ENCODE measurements at places on chromosomes 7 and 10.

DNA sequence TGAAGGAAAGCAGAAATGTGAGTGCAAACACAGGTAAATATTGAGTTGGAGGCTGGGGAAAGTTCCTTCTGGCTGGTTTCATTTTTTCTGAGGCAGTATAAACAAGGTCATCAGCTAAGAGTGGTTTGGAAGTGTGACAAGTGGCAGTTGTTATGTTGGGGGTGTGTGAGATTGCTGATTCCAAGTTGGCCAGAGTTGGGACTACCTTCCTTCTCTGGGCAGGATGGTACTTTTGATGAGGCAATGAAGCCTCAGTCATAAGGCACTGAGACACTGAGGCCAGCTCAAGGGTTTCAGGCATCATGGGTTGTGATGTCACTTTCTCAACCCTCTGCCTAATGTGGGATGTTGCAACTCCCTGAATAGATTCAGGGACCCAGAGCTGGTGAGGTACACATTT is 8.2 kb upstream of the PTTG1IP2 start:
- H3K36me3 ChIP-seq = peaks cover 7% of the 10 kb centered on the region
- no peak overlapping the region for H3K27ac ChIP-seq
- DNase-seq = no peak
- H3K27me3 ChIP-seq = no peaks in the 10 kb centered on the region

GRCh38 chr7:117185124-117185523 is 137.7 kb downstream of the WNT2 start:
- no peaks in the 10 kb centered on the region for H3K4me1 ChIP-seq
- no peak for DNase-seq
- H3K27ac ChIP-seq = no peak overlapping the region
- H3K27me3 ChIP-seq = no peaks in the 10 kb centered on the region
- H3K4me3 ChIP-seq = no peak overlapping the region

- H3K4me3 ChIP-seq = no peak overlapping the region
- DNase-seq = no peak
- no peak overlapping the region for H3K27ac ChIP-seq
- H3K27me3 ChIP-seq = no peaks in the 10 kb centered on the region
- H3K36me3 ChIP-seq = no peaks in the 10 kb centered on the region
Measured at GRCh38 chr7:47818796-47819606, 129.3 kb downstream of the PKD1L1 start.

DNA sequence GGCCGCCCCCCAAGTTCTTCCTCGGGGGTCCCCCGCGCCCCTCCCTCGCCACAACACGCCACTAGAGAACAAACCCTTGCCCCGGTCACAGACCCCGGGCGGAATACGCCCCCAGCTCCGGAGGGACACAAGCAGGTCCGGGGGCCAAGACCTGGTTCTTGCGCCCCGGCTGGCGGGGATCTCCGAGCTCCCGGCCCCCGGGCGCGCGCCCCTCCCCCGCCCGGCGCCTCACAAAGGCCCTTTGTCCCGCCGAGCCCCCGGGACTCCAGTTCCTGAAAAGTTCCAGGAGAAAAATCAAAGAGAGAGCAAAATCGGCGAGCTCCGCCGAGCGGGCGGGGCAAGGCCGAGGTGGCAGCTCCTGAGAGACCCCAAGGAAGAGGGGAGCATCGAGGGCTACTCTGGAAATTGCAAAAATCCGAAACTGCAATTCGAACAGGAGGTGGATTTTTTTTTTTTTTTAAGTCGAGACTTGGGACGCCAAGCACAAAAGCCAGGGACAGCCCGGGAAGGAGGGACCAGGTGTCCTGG is 4.0 kb downstream of the TNRC18 start:
- no peaks in the 10 kb centered on the region for H3K36me3 ChIP-seq
- no peak overlapping the region for H3K27ac ChIP-seq
- peak; percentile 25 for DNase-seq
- peaks cover 33% of the 10 kb centered on the region for H3K4me1 ChIP-seq
- H3K27me3 ChIP-seq = peaks cover 33% of the 10 kb centered on the region
- peak overlapping the region; percentile 64 for H3K4me3 ChIP-seq

GRCh38 chr7:16504019-16504418 is 22.6 kb upstream of the LRRC72 start:
- no peak overlapping the region for H3K27ac ChIP-seq
- no peak overlapping the region for H3K4me3 ChIP-seq
- H3K27me3 ChIP-seq = peaks cover 2% of the 10 kb centered on the region
- H3K4me1 ChIP-seq = no peaks in the 10 kb centered on the region
- H3K36me3 ChIP-seq = no peaks in the 10 kb centered on the region
- DNase-seq = no peak

DNA sequence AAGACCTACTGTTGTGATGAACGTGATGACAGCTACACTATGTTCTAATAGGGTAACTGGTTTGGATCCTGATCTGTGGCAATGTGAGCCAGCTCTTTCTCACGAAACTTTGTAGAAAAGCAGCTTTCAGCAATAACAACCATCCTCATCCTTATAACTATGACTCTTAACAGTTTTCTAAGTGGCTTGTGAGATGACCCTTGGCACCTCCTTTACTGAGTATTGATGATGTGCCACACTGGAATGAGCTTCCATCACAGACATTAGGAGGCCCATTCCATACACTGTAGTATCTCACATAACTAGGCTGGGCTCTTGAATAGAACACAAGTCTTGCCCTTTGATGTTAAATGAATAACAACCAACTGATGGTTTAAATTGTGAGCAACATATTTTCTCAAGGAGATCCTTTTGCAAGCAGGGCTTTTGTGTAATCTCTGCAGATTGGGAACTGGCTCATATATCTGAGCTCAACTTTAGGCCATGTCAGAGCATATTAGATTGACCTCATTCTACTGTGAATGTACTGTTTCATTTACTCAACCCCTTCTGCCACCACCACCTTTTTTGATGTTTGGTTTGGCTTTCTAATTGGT is 46.4 kb downstream of the MYPN start:
- H3K36me3 ChIP-seq = no peaks in the 10 kb centered on the region
- no peak overlapping the region for H3K27ac ChIP-seq
- DNase-seq = no peak
- H3K4me3 ChIP-seq = no peak overlapping the region
- peaks cover 5% of the 10 kb centered on the region for H3K27me3 ChIP-seq

DNA sequence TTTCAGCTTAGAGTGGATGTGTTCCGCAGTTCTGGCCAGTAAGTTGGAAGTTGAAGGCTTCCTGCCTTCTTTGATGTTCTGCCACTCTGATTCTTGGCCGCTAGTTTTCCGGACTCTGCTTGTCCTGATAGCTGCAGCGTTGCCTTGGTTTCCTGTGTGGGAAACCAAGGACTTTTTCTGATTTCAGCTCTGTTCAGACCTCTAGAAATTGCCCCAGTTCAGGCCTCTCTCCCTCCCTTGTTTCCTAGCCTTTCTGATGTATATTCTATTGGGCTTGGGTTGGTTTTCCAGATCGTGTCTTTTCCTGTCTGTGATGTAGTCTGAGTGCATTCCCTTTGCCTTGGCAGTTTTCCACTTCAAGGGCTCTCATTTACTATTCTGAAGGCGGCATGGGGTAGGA is 318.7 kb downstream of the BBS9 start:
- H3K27ac ChIP-seq = no peak overlapping the region
- no peak for DNase-seq
- no peak overlapping the region for H3K4me3 ChIP-seq

- H3K27me3 ChIP-seq = peaks cover 5% of the 10 kb centered on the region
- H3K4me1 ChIP-seq = no peaks in the 10 kb centered on the region
- H3K27ac ChIP-seq = no peak overlapping the region
- no peaks in the 10 kb centered on the region for H3K36me3 ChIP-seq
- H3K4me3 ChIP-seq = no peak overlapping the region
- DNase-seq = no peak
Measured at GRCh38 chr10:86950349-86950748, 7.1 kb downstream of the MMRN2 start.

DNA sequence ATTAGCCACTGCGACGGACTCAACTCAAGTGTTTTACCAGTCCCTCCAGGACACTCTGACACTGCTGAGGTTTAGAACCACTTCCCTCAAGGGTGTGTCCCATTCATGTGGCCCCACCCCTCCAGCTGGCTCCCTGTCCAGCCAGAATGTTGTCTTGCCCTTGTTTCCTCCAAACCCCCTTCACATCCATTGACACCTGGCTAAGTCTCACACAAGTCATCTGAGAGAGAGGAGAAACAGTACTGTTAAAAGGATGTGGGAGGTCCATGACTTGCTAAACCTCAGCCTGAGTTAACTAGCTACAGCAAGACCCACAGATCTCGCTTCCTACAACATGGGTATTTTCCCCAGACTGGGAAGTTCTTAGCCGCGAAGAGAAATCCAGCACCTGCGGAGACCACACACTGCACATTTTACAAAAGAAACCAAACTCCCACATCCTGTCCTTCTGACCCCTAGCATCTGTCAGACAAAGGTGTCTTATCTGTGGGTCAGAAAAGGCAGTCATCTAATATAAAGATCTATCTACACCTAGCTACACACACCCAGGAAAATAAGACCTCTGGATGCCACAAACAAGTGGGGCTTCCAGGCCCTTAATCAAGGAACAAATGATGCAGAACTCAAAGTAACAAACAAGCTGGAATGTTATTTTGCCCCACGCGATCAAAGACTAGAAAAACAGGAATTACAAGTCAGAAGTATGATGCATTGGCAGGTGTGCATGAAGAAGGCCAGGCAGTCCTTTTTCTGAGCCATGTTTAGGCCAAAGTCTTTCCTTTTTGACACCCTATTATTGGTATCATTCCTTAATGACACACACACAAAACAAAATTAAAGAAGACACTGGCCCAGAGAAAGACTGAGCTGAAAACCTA is 13.9 kb downstream of the OSBPL3 start:
- H3K4me3 ChIP-seq = peak overlapping the region; percentile 42
- DNase-seq = no peak
- peaks cover 74% of the 10 kb centered on the region for H3K4me1 ChIP-seq

DNA sequence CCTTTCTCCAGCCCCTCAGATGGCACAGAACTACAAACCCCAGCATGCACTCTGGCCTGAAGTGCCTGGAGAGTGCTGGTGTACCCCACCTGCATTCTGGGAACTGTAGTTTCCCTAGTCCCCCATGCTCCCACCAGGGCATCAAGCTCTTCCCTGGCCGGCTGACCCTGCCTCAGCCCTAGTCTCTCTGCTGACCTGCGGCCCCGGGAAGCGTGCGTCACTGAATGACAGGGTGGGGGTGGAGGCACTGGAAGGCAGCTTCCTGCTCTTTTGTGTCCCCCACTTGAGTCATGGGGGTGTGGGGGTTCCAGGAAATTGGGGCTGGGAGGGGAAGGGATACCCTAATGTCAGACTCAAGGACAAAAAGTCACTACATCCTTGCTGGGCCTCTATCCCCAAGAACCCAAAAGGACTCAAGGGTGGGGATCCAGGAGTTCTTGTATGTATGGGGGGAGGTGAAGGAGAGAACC is 2.1 kb downstream of the NOS3 start:
- H3K27ac ChIP-seq = no peak overlapping the region
- DNase-seq = no peak
- H3K4me3 ChIP-seq = no peak overlapping the region
- H3K27me3 ChIP-seq = peaks cover 40% of the 10 kb centered on the region
- no peaks in the 10 kb centered on the region for H3K36me3 ChIP-seq

GRCh38 chr7:22854158-22855048 is 31.8 kb upstream of the TOMM7 start:
- peak; percentile 84 for DNase-seq
- H3K36me3 ChIP-seq = peaks cover 35% of the 10 kb centered on the region
- peak overlapping the region; percentile 91 for H3K27ac ChIP-seq
- peak overlapping the region; percentile 96 for H3K4me3 ChIP-seq
- peaks cover 54% of the 10 kb centered on the region for H3K4me1 ChIP-seq
- H3K27me3 ChIP-seq = no peaks in the 10 kb centered on the region

DNA sequence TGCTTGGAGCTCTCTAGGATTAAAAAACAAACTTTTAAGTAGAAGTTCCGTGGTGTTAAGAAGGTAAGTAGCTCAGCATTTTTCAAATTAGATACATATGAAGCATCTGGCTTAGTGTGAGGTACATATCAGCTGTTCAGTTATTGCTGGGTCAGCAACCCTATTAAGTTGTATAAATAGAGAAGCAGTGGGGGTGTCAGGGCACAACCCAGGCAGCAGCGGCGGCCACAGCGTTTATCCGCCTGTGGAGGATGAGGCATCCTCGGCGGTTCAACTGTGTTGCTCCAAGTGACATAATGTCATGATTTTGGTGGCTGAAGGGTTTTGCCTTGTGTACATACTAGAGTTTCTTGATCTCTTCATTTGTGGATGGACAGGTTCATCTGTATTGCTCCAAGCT is 54.6 kb upstream of the KIF5B start:
- DNase-seq = no peak
- no peaks in the 10 kb centered on the region for H3K36me3 ChIP-seq
- no peaks in the 10 kb centered on the region for H3K4me1 ChIP-seq
- H3K27me3 ChIP-seq = peaks cover 3% of the 10 kb centered on the region
- H3K27ac ChIP-seq = no peak overlapping the region

GRCh38 chr10:94066411-94066810 is 72.7 kb downstream of the PLCE1 start:
- H3K4me3 ChIP-seq = no peak overlapping the region
- H3K36me3 ChIP-seq = no peaks in the 10 kb centered on the region
- H3K27ac ChIP-seq = no peak overlapping the region
- peaks cover 7% of the 10 kb centered on the region for H3K27me3 ChIP-seq
- H3K4me1 ChIP-seq = no peaks in the 10 kb centered on the region

DNA sequence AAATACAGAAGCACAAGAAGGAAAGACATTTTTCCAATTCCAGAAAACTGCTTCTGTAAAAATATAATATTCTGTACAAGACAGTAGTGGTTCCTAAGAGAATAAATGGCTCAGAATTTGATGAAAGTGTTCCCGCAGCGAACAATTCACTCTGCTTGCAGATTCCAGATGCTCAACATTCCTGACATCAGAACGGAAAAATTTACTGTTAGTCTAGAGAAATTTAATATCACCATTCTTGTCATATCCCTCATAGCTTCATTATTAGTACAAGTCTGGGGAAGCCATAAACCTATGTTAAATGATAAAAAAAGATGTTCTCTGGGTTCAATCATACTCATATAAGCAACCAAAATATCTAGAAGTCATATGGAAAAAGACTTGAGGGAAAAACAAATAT is 83.6 kb downstream of the MPP7 start:
- H3K27me3 ChIP-seq = no peaks in the 10 kb centered on the region
- H3K4me1 ChIP-seq = no peaks in the 10 kb centered on the region
- H3K27ac ChIP-seq = no peak overlapping the region
- no peak overlapping the region for H3K4me3 ChIP-seq

- H3K4me3 ChIP-seq = peak overlapping the region; percentile 58
- peaks cover 60% of the 10 kb centered on the region for H3K4me1 ChIP-seq
- no peak for DNase-seq
- H3K27me3 ChIP-seq = no peaks in the 10 kb centered on the region
- peak overlapping the region; percentile 95 for H3K27ac ChIP-seq
- peaks cover 33% of the 10 kb centered on the region for H3K36me3 ChIP-seq
Measured at GRCh38 chr10:69091143-69091651, 3.3 kb downstream of the SRGN start.

DNA sequence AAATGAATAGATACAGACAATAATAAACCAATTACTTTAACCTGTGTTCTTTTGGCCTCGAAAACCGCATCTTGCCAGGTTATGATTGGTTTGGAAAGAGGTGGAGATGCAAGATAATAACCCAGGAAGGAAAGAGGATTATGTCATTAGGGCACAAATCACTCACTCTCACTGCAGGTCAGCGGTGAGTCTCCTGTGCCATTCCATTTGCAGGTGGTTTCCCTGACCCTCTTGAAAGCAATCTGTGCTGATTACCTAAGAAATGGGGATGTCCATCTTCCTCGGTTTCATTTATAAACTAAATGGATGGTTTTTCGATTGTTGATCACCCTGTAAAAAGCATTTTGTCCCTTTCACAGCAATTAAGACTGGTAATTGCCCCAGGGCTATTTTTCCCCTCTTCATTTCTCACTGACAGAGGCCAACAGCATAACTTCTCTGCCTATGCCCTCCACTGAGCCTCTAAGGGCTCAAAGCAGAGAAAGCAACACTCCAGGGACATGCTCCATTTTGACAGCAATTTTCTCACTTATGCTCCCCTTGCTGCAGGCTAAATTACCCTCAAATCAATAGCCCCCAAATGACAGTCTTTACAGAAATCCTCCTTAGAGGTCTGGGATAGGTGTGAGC is 257.5 kb downstream of the IPMK start:
- H3K27ac ChIP-seq = no peak overlapping the region
- no peaks in the 10 kb centered on the region for H3K4me1 ChIP-seq
- no peak overlapping the region for H3K4me3 ChIP-seq

All from activated B cell treated with CpG ODN at 0.5 μM for 24 hours (primary cell).